Spinal cord (tissue), 10 donors: ENCODE measurements at places on chromosomes 6 and 20. TPM values are rescaled to one million over a fixed set of nuclear protein-coding genes. Genes with fewer than 3 reads are reported as not detected.

PRL gene
- total RNA-seq: 0.11 TPM

GRCh38 chr20:31560746-31561598 lies 44.1 kb upstream of the ID1 start:
- H3K4me1 ChIP-seq: peaks cover 6% of the 10 kb centered on the region
- H3K36me3 ChIP-seq: peaks cover 58% of the 10 kb centered on the region
- no peak overlapping the region for H3K4me3 ChIP-seq
- no peak for DNase-seq
- no peaks in the 10 kb centered on the region for H3K27me3 ChIP-seq

COL10A1 gene
- 0.40 TPM for total RNA-seq

DNA sequence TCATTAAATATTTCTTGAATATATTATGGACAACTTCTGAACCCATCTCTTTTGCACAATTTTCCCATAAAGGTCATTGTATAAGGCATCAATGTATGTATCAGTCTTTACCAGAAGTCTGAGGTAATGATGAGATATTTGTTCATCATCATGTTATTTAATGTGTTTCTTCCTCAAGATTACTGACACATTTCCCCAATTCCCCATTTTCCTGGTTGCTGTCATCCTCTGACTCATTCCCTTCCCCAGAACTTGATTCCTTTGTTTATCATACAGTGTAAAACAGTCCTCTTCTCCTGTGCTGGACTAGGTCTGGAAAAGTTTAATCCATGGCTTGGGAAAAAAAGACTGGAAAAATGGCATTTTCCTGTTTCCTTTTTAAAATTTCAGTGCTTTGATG lies 107.9 kb upstream of the FLRT3 start:
- DNase-seq: no peak
- no peak overlapping the region for H3K4me3 ChIP-seq
- H3K27me3 ChIP-seq: no peaks in the 10 kb centered on the region
- H3K4me1 ChIP-seq: no peaks in the 10 kb centered on the region

WFDC12 gene
- total RNA-seq: not detected

TRIM31 gene
- total RNA-seq: not detected

ZBTB9 gene
- 7.1 TPM for total RNA-seq

DNA sequence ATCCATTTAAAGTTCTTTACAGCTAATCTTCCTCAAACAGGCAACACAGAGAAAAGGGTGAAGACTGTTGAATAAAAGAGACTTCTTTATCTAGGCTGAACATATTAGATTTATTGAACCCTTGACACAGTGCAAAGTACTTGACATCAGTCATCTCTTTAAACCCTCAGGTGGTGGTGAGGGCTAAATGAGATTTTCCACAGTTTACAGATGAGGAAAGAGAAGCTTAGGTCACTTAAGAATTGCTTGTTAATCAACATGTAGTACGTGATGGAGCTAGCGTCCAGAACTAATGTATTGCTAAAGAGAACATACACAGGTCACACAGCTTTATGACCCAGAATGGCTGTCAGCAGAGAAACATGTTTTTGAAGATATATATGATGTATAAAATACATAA lies 193.4 kb upstream of the LAMP5 start:
- no peak for DNase-seq
- no peaks in the 10 kb centered on the region for H3K36me3 ChIP-seq
- H3K27ac ChIP-seq: no peak overlapping the region
- no peaks in the 10 kb centered on the region for H3K4me1 ChIP-seq

DNA sequence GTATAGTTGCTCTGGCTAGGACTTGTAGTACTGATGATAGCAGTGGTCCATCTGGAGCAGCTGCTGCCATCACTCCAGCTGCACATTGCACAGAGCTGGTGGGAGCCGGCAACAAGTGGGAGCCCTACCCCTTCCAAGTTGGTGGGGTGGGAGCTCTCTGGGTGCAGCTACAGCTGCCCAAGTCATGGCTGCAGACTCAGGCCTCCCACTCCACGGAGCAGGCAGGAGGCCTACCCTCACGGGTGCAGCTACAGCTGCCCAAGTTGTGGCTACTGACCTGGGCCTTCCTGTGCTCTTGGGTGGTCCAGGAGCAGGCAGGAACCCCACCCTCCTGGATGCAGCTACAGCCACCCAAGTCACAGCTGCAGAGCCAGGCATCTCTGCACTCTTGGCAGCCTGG lies 32.1 kb upstream of the ASIP start:
- H3K4me1 ChIP-seq: no peaks in the 10 kb centered on the region
- H3K36me3 ChIP-seq: no peaks in the 10 kb centered on the region
- no peak for DNase-seq
- H3K27ac ChIP-seq: no peak overlapping the region
- no peak overlapping the region for H3K4me3 ChIP-seq
- H3K27me3 ChIP-seq: no peaks in the 10 kb centered on the region

KCNQ5 gene
- total RNA-seq: 2.4 TPM
